ENCODE measurements at places on chromosomes 12 and 14. TPM values are rescaled to one million over a fixed set of nuclear protein-coding genes. Genes with fewer than 3 reads are reported as not detected.

The DLGAP5 gene
- total RNA-seq = 6.6 TPM

The LRRC43 gene
- total RNA-seq = not detected

The IL26 gene
- total RNA-seq = not detected

The NANOG gene
- under 0.01 TPM for total RNA-seq

The NAA30 gene
- total RNA-seq = 48.5 TPM

The CCDC38 gene
- total RNA-seq = not detected

The PRH1 gene
- 159 TPM for total RNA-seq

The CLEC14A gene
- 4.1 TPM for total RNA-seq

The PLEKHD1 gene
- total RNA-seq = 0.31 TPM

The JAG2 gene
- 31.3 TPM for total RNA-seq

The FLVCR2 gene
- total RNA-seq = 4.4 TPM

The MFAP5 gene
- total RNA-seq = not detected

The FAR2 gene
- 37.9 TPM for total RNA-seq

The GPR68 gene
- 4.4 TPM for total RNA-seq

The CPSF6 gene
- 186 TPM for total RNA-seq

The SMARCC2 gene
- total RNA-seq = 149 TPM

The SPTB gene
- total RNA-seq = 23.5 TPM

The RFX4 gene
- total RNA-seq = 9.4 TPM

The KCNA5 gene
- total RNA-seq = 2.5 TPM

The SLC2A14 gene
- total RNA-seq = not detected

The ABCC9 gene
- 15.7 TPM for total RNA-seq

The PIK3C2G gene
- total RNA-seq = 0.31 TPM

The ACVRL1 gene
- total RNA-seq = 6.6 TPM

The LUM gene
- 4.4 TPM for total RNA-seq

The CRIP1 gene
- 1.6 TPM for total RNA-seq

The STYK1 gene
- total RNA-seq = 4.7 TPM

The MGST1 gene
- total RNA-seq = 2.8 TPM

The TBC1D30 gene
- total RNA-seq = 80.4 TPM

The SLC17A8 gene
- 0.63 TPM for total RNA-seq

The WIF1 gene
- 2.2 TPM for total RNA-seq
